SK-N-SH (cell line): ENCODE measurements at places on chromosomes 12 and 14.
A peak's percentile ranks its signal among the peaks of the same experiment; 100 is the strongest.

DNA sequence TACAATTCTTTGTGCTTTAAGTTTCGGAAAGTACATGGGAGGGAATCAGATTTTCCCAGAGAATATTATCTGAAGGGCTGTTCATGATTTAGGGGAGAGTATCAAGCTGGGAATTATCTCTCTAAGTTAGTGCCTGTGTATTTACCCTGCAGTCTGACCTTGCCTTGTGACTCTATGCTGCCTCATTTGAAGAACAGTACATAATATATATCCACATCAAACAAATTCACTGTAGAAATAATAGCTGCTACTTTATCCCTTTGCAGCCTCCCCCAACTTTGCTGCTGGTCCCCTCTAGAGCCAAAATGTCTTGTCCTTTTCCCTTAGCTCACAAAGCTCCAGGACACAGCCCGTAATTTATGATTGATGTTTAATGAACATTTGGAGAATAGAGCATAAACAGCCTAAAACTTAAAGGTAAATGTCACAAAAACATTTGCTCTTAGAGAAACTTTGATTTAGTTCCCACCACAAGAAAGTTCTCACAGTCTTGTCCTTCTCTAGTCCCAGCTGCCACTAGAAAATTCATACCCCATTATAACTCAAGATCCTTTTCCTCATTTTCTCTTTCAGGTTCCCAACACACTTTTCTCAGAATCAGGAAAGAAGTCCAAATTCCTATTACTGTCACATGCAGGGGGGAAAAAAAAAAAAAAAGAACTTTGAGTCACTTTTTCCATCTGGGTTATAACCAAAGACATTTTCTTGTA is 1009.6 kb downstream of the FLRT2 start:
- DNase-seq, result no peak

- DNase-seq, result peak; percentile 65
These were observed 129.0 kb downstream of the AACS start for GRCh38 chr12:125194163-125194773.

GRCh38 chr12:3225154-3225795 is 148.1 kb downstream of the TSPAN9 start:
- DNase-seq, result no peak

GRCh38 chr12:54415221-54415929 is 3.7 kb downstream of the ITGA5 start:
- DNase-seq, result no peak

- no peak for DNase-seq
These were observed 98.2 kb downstream of the ZFP36L1 start for GRCh38 chr14:68694516-68695235.

- DNase-seq, result peak; percentile 86
These were observed 20.2 kb downstream of the KRT8 start for GRCh38 chr12:52884526-52885293.
